ENCODE measurements at places on chromosomes 3 and 15. TPM values are rescaled to one million over a fixed set of nuclear protein-coding genes. Genes with fewer than 3 reads are reported as not detected.

BDH1 gene
- 0.94 TPM for total RNA-seq

TMEM158 gene
- total RNA-seq = 5.6 TPM

RARB gene
- 51.6 TPM for total RNA-seq

ATP8B4 gene
- total RNA-seq = under 0.01 TPM

SLC2A2 gene
- total RNA-seq = not detected

CCR8 gene
- not detected for total RNA-seq

EHHADH gene
- 2.1 TPM for total RNA-seq

PRSS50 gene
- total RNA-seq = not detected

VILL gene
- 6.7 TPM for total RNA-seq

BRK1 gene
- total RNA-seq = 151 TPM

ARRDC4 gene
- 2.4 TPM for total RNA-seq

CHL1 gene
- total RNA-seq = not detected

TWF2 gene
- 114 TPM for total RNA-seq

ARGFX gene
- total RNA-seq = not detected

MCF2L2 gene
- total RNA-seq = 0.38 TPM

CIB1 gene
- total RNA-seq = 41.0 TPM

SIDT1 gene
- total RNA-seq = not detected

ITGA11 gene
- total RNA-seq = 0.54 TPM

HLTF gene
- total RNA-seq = 21.6 TPM

PSMD6 gene
- 110 TPM for total RNA-seq

ACTC1 gene
- not detected for total RNA-seq

MOBP gene
- 0.09 TPM for total RNA-seq

ITGB5 gene
- total RNA-seq = 281 TPM

HYAL1 gene
- total RNA-seq = 1.8 TPM

FBXL22 gene
- total RNA-seq = under 0.01 TPM

GMNC gene
- total RNA-seq = under 0.01 TPM

C3orf22 gene
- not detected for total RNA-seq

C3orf20 gene
- under 0.01 TPM for total RNA-seq

DNAJA4 gene
- 5.3 TPM for total RNA-seq

GOLGA6L7 gene
- not detected for total RNA-seq

HDGFL3 gene
- 54.1 TPM for total RNA-seq

VWA5B2 gene
- total RNA-seq = not detected

NCKIPSD gene
- 6.9 TPM for total RNA-seq

PPARG gene
- total RNA-seq = 12.6 TPM

RBP2 gene
- not detected for total RNA-seq

PCSK6 gene
- total RNA-seq = 0.27 TPM

MST1R gene
- 0.54 TPM for total RNA-seq

UTS2B gene
- total RNA-seq = not detected

GABRR3 gene
- total RNA-seq = not detected

LIPC gene
- total RNA-seq = 0.09 TPM

RASGRF1 gene
- not detected for total RNA-seq

C2CD4B gene
- 38.2 TPM for total RNA-seq

ZNF385D gene
- 0.27 TPM for total RNA-seq

EOGT gene
- total RNA-seq = 90.5 TPM

ADIPOQ gene
- under 0.01 TPM for total RNA-seq

IQCH gene
- total RNA-seq = 1.2 TPM

IL16 gene
- total RNA-seq = 0.19 TPM

INKA1 gene
- total RNA-seq = 18.9 TPM

C2CD4A gene
- total RNA-seq = 1.5 TPM

CCDC39 gene
- not detected for total RNA-seq

HRH1 gene
- 11.7 TPM for total RNA-seq

SLC22A13 gene
- 0.09 TPM for total RNA-seq

QRICH1 gene
- total RNA-seq = 48.5 TPM

ADCY5 gene
- total RNA-seq = not detected

SH2D7 gene
- total RNA-seq = not detected

IQCF5 gene
- not detected for total RNA-seq

TUBGCP4 gene
- 12.1 TPM for total RNA-seq

CCDC80 gene
- 11.5 TPM for total RNA-seq

SERINC4 gene
- total RNA-seq = not detected

GASK1A gene
- total RNA-seq = 0.38 TPM
